ENCODE measurements at places on chromosomes 12 and 14.

- no peak for DNase-seq
Measured at GRCh38 chr12:120468821-120469449, 613 bp downstream of the SRSF9 start.

DNA sequence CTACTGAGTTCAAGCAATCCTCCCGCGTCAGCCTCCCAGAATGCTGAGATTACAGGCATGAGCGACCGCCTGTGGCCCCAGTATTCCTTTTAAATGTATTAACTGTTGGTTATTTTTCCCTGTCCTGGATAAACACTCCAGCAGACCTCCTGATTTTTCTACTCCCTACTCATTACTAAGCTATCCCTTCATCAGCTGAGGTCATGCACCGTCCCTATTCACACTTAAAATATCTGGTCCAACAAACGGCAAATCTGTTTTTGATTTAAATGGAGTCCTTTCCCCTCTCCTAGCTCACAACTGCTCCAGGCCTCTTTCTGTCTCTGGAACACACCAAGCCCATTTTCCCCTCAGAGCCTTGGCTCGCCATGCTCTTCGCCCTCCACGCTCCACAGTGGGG lies 1003.3 kb upstream of the TMEM132C start:
- DNase-seq, result no peak

GRCh38 chr12:67928621-67929383 lies 60.4 kb upstream of the IFNG-AS1 start:
- no peak for DNase-seq

GRCh38 chr12:57896434-57897201 lies 44.7 kb upstream of the ATP23 start:
- DNase-seq, result no peak

GRCh38 chr12:80979816-80980215 lies 42.1 kb upstream of the LIN7A start:
- no peak for DNase-seq

DNA sequence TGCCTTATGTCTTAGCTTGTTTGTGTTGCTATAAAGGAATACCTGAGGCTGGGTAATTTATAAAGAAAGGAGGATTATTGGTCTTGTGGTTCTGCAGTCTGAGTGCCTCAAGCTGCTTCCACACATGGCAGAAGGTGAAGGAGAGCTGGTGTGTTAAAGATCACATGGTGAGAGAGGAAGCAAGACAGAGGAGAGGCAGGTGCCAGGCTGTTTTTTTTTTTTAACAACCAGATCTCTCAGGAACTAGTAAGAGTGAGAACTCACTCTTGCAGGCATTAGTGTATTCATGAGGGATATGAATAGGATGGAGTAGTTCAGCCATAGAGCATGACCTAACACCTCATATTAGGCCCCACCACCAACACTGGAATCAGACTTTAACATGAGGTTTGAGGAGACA lies 123.4 kb downstream of the CMAS start:
- DNase-seq, result no peak

- DNase-seq, result no peak
Measured at GRCh38 chr12:72203764-72204335, 68.3 kb upstream of the TRHDE start.

- DNase-seq, result no peak
Measured at GRCh38 chr12:13144266-13144828, 40.9 kb upstream of the GSG1 start.

GRCh38 chr12:91111366-91112325 lies at the start of gene LUM:
Gene LUM, minus strand, starts transcription at chr12:91111494. Its CDS starts 2,515 bp downstream, at chr12:91108979.
- DNase-seq, result no peak

DNA sequence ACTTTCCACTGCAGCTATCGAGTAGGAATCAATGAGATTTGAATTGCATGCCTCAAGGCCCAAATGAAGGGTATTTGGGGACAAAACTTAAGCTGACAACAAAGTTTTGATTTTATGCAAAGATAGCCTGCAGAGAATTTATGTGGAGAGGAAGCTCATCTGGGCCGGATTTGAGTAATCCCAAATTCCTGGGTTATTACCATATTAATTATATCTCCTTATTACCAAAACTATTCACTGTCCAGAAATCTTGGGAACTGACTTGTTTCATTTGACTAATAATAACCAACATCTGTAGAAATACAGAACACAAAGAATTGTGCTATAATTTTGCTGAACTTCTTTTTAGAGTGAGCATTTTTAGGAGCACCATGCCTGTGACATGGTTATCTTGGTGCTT lies 70.4 kb downstream of the KITLG start:
- DNase-seq, result no peak

DNA sequence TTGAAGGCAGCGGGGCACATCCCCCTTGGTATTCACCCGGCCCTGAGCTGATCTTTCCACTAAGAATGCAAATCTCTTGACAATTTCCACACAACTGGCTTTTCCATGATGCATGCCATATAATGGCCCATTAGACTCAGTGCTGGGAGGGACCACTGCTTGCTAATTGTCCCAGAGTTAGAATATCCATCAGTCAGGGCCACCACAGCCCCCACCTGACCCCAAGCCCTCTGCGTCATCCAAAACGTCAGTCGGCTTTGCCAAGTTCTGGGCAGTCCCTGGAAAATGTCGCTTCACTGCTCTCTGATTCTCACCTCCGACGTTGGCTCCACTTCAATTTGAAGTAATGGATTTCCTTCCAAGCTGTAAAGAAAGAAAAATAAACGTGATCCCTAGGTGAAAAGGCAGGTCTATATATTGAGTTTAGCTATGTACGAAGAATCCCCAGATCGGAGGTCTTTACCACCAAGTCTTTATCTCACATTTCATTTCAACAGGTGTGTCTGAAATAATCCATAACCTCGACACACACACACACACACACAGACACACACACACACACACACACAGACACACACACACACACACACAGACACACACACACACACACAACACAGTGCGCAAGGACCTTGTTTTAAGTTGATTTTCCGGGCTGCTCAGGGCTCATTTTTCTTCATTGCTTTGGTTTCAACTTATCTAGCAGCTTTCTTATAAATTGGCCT lies 165.5 kb upstream of the NOS1 start:
- DNase-seq, result no peak

- no peak for DNase-seq
Measured at GRCh38 chr12:12147111-12147510, 76.4 kb downstream of the BCL2L14 start.

- no peak for DNase-seq
Measured at GRCh38 chr14:59846595-59846994, 24.0 kb downstream of the RTN1 start.

DNA sequence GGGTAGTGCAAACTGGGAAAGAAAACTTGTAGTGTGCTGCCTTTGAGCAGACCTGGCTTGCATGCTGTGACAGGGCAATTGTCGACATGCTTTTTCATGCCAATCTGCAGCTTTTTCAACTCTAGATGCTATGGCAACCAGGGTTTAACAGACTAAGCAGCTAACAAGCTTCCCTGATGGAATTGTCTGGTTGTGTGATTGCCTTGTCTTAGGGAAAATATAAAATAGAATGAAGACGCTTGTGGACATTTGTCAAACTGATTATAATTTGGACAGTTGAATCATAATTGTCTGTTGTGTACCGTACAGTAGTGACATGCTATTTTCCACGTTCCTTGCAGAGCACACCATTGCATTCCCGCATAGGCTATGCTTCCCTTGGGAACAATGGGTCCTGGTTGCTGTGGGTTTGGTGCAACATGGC lies 113.0 kb downstream of the FOXG1 start:
- no peak for DNase-seq

- no peak for DNase-seq
Measured at GRCh38 chr14:21668377-21668776, 5.2 kb downstream of the OR4E1 start.

DNA sequence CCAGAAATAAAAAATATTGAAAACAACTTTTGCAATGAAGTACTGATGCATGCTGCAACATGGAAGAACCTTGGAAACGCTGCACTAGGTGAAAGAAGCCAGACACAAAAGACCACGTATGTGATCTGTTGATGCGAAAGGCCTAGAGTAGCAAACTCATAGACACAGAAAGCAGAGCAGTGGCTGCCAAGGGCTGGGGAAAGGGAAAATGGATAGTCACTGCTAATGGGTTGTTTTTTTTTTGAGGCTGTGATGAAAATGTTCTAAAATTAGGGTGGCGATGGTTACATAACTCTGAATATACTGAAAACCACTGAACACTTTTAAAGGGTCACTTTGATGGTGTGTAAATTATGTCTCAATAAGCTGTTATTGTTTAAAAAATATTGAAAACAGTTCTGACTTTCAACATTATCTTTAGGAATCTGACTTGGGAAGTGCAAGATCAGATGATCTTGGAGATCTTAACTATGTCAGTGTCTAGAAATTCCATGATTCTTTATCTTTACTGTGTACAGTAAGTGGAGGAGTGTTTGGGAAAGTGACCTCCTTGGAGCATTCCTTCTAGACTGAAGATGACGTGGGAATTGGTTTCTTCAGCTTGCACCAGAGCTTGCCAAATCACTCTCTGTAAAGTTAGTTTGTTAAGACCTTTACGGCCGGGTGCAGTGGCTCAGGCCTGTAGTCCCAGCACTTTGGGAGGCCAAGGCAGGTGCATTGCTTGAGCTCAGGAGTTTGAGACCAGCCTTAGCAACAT lies 12.4 kb downstream of the MLXIP start:
- no peak for DNase-seq

DNA sequence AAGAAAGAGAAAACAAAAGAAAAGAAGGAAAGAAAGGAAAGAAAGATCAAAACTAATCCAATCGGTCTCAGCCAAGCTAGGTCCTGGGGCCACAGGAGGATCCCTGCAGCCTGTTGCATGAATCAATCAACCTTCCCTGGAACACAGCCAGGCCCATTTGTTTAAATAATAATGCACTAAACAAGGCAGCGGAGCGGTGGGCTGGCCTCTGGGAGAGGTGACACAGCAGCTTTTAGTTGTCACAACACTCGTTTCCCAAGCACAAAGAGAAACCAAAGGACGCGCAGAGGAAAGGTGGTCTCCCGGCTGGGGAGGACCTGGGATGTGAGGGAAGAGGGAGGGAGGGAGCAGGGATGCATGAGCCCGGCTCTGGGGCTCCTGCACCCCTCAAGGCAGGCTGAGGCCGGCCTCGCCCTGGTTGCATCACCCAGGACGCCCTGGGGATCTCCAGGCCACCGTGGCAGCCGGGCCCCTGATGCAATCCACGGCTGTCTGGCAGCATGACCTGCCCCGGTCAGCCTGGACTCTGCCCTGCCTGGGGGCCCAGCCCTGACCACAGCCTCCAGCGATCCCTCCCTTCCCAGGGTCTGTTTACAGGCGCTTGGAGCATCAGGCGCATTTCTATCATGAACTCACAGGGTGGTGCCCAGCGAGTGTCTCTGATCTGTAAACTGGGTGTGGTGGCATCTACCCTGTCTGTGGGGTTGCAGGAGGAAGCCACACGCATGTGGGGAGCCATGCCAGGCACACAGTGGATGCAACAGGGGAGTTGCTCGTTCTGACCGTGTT lies 32.5 kb downstream of the MMP17 start:
- DNase-seq, result no peak

GRCh38 chr14:44989497-44990440 lies 27.8 kb downstream of the TOGARAM1 start:
- no peak for DNase-seq

DNA sequence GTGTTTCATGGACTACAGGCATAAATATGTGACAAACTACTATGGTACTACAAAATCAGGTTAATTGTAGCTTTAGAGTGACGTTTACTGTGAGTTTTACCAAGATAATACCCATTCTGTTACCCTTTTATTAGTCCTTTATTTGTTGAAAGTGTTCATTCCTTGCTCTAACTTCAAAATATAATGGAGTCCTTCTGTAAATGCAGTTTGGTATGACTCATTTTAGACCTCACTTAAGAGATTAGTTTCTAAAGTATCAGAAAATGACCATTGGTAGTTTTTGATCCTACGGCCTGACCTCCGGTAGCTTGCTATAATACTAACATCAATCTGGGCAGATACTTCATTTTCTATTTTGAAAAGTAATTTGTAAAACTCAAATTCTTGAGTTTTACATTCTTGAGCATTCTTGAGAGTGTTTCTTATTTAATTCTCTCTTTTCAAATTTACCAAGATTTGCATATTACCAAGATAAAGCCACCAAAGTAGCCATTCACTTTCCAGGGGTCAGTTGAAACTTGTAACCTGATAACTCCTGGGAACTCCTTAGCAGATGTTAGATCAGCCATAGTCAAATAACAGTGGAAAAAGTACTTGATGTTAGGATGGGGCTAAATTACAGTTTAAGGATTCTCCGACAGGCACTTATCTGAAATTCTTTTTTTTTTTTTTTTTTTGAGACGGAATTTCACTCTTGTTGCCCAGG lies 4.2 kb downstream of the HSPA2 start:
- no peak for DNase-seq

DNA sequence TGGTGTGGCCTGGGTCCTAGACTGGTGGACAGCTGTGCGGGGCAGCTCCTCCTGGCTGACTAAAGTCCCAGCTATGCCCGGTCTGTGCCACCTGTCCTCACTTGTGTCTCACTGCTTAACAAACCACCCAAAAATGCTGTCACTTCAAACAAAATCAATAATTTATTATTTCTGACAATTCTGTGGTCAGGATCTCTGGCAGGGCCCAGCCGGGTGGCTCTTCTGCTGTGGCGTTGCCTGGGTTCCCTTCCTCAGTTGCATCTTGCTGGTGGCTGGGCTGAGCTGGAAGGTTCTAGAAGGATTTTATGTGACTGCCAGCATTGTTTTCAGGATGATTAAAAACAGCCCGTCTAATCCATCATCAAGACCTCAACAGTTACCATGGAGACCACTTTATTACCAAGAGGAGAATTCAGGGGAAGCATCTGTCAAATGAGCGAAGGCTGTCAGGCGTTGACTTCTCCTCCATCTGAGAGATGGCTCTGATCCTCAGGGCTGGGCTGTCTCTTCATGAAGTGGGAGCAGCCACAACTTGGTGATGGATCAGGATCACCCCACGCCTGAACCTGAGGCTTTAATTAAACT lies 280.6 kb upstream of the SFSWAP start:
- no peak for DNase-seq

- no peak for DNase-seq
Measured at GRCh38 chr12:124558313-124558712, 9.1 kb downstream of the NCOR2 start.

DNA sequence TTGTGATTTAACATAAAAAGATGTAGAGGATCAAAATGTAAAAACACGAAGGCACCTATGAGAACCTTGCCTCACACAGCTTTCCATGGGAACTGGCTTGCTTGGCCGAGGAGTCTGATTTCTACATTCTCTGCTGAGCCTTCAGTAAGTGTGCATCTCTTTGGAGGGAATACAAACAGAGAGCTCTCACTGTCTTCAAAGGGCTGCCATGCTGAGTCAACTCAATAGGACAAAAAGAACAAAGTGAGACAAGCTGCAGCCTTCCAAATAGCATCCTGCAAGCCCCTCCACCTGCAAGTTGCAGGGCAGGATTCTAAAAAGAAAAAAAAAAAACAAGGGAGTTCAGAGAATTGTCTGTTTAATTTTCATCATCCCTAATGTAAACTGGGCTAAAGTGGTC lies 411.9 kb downstream of the NELL2 start:
- DNase-seq, result no peak

- DNase-seq, result no peak
Measured at GRCh38 chr12:115374480-115375185, 690.7 kb upstream of the TBX3 start.

- no peak for DNase-seq
Measured at GRCh38 chr12:64123448-64123847, 98.6 kb downstream of the KICS2 start.

- no peak for DNase-seq
Measured at GRCh38 chr12:115968211-115968610, 309.3 kb downstream of the MED13L start.

GRCh38 chr14:22811722-22812121 lies 3.5 kb downstream of the SLC7A7 start:
- no peak for DNase-seq
